Activated T-helper 1 cell treated with Interleukin-2 at 50 U/mL for 16 hours (primary cell): ENCODE measurements at places on chromosomes 4 and X.

DNA sequence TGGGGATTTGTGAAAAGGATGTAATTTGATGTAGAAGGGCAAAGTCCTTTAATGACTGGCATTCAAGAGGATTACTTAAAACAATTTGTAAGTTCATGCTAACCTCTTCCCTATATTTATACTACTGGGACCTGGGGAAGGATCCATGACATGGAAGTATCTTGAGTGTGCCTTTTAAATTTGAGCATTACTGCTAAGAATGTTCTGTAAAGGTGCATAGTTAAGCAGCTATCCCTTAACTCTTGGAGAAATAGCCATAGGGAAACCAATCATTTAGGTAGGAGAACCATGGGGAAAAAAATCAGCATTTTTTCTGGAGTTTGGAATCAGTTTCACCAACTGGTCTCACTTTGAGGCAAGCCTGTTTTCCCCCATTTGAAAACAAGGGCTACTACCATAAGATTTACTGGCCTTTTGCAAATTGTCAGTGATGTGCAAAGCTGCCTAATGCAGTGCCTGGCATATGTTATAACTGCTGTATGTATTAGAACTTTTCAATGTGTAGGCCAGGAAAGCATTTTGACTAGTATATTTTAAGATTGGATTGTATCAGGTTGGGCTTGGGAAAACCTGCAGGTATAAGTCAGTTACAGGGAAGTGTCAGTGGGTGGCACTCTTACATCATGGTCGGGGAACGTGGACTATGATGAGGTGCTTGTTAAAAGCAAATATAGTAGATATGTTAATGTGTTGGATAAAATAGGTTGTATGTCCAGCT is 72.1 kb downstream of the PRSS12 start:
- DNase-seq = peak; percentile 10

GRCh38 chr4:180721356-180721755 is 1521.8 kb upstream of the TENM3 start:
- no peak for DNase-seq

DNA sequence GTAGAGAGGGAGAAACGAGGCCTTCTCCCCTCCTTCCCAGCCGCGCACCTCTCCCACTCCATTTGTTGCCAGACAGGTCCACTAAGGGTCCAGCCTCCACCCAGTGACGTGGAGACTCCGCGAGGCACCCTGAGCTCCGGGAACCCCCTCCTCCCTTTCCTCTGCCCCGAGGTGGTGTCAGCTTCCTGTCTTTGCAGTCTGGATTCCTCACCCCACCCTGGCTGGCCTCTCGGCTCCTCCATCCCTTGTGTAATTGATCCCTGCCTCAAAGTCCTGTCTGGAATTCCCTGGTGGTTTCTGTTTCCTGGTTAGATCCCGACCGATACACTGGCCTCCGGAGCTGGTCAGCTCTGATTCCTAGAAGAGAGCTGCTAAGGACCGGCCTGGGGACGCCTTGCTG is 105.9 kb upstream of the SCOC start:
- DNase-seq = no peak

- DNase-seq = no peak
Measured at GRCh38 chrX:47179928-47180255, 13.7 kb upstream of the UBA1 start.

DNA sequence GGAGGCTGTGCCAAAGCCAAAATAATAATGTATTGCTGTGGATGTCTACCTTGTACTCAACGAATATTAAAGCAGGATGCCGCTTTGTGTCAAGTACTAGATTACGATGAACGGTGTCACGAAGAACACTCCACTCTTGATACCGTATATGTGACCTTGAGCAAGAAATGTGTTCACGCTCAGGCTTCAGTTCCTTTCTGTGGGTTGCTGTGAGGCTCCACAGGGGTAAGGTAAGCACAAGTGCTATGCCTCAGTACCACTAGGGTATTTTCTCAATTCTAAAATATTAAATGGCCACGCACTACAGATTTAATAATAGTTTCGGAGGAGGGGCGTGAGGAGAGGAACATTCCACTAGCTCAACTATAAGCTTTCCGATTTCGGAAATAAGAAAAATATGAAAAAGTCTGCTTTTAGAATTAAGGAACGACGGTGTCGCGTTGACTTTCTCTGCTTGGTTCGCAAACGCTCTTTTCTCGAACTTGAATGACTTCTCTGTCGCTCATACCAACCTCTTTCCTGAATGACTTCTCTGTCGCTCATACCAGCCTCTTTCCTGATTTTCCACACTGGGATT is 607 bp upstream of the SCOC start:
- DNase-seq = no peak

GRCh38 chr4:78687818-78688217 is 88.3 kb upstream of the BMP2K start:
- DNase-seq = no peak

GRCh38 chrX:143455046-143455445 is 62.2 kb downstream of the SPANXN3 start:
- DNase-seq = no peak

- DNase-seq = no peak
Measured at GRCh38 chr4:136706942-136707341, 825.4 kb downstream of the PCDH18 start.

GRCh38 chr4:13470379-13470778 is 13.8 kb downstream of the RAB28 start:
- no peak for DNase-seq

DNA sequence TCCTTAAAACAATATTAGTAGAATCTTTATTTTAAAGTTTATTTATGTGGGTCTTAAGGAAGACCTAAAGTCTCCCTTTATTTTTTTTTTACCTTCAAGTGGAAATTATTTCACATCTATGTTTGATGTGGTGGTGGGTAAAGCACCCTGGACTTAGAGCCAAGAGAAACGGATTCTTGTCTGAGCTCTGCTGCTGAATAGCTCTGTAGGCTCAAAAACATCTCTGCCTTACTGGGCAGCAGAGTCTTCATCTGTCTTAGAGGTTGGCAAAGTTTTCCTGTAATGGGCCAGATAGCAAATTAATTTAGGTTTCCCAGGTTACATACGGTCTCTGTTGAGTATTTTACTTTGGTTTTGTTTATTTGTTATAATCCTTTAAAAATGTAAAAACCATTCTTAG is 136.5 kb downstream of the CEP135 start:
- no peak for DNase-seq

DNA sequence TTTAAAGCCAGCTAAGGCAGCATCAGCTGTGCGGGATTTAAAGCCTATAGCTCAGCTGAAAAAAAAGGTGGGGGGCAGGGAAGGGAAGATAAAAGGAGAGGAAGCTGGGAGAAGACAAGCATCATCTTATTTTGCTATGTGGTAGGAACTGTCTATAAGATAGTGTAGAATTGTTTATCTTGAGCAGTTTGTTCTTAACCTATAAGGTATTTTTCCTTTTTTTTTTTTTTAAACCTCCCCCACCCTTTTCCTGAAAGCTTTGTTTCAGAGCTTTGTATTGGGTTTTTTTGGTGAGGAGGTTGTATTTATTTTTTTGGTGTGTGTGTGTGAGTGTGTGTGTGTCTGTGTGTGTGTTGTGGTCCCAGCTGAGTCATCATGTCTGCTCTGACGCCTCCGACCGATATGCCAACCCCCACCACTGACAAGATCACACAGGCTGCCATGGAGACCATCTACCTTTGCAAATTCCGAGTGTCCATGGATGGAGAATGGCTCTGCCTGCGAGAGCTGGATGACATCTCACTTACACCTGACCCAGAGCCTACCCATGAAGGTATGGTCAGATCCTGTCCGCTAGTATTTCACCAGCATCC is 531 bp downstream of the RUFY3 start:
- peak; percentile 9 for DNase-seq

GRCh38 chrX:120769576-120770341 is 105.9 kb downstream of the CT47B1 start:
- DNase-seq = no peak

- no peak for DNase-seq
Measured at GRCh38 chrX:118729042-118729652, 1.7 kb downstream of the IL13RA1 start.

- DNase-seq = no peak
Measured at GRCh38 chr4:170234800-170235199, 145.0 kb upstream of the AADAT start.

GRCh38 chrX:38151441-38151840 is 69.2 kb downstream of the SRPX start:
- DNase-seq = no peak

DNA sequence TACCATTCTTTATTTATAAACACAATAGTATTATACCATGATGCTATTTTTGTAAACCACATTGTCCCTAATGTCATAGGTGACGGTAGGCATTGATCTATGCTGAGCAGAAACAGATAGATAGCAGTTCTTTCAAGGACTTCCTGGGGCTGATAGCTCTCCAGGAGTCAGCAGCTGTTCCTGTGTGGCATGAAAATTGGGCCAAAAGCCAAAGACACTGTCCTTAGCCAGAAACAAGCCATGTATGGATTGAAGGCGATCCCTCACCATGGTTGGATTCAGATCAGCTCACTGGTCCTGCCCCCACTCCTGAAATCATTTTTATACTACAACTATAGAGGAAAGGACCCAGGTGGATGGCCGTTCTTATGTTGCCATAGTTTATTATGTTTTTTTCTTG is 53.6 kb downstream of the DDX60 start:
- no peak for DNase-seq

- DNase-seq = no peak
Measured at GRCh38 chr4:95250544-95251137, 298.1 kb downstream of the UNC5C start.

DNA sequence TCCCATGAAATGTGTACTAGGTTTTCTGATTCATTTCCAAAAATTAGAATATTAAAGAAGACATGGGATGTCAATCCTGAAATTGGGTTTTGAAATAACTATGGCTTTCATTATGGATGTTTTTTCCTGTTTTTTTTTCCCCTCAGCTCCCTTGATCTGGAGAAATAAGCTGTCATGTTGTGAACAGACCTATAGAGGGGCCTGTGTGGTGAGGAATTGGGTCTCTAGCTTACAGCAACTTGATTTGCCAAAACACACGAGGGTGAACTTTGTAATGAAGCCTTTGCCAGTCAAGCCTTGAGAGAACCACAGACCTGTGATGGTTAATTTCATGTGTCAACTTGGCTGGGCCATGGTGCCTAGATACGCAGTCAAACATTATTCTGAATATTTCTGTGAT is 2413.6 kb downstream of the PCDH7 start:
- DNase-seq = no peak

- DNase-seq = no peak
Measured at GRCh38 chr4:17788956-17789355, 7.5 kb upstream of the FAM184B start.

- DNase-seq = no peak
Measured at GRCh38 chr4:70903291-70903603, 1.1 kb downstream of the MOB1B start.

DNA sequence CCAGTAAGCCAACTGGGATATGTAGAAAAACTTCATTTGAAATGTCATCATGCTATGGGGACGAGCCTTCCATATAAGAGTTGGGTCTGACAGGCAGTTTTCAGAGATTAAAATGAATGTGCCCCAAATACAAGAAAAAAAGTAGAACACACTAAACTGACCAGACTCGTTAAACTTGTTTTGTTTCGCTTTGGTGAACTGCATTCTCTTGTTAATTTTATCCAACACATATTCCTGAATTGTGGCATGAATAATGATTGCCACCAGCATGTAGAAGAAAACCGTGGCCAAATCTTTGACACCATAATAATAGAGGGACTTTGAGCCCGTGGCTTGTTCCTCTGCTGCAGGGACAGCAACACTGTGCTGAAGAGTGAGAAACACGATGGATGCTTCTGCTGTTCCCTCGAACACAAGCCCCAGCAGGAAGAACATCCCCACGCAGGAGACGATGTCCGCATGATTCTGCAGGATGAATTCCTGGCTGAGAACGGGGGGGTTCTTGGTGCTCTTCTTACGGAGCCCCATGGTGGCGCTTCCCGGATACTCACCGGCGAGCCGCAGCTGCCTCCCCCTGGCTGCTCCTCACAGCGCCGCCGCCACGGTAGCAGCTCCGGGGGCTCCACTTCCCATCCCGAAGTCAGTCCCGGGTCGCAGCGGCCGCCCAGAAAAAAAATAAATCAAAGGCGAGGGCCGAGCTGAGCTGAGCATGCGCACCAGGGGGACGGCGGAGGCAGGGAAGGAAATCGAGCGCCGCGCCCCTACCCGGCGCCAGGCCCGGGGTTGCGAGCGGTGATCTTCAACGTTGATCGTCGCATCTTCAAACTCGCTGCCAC is at the start of gene TRAM1L1:
Gene TRAM1L1, minus strand, starts transcription at position 711 of the 836 bp plus-strand sequence. Its CDS starts 183 bp downstream, at position 528.
- DNase-seq = no peak

- no peak for DNase-seq
Measured at GRCh38 chrX:30278365-30278764, 30.8 kb downstream of the NR0B1 start.

- no peak for DNase-seq
Measured at GRCh38 chr4:63105839-63106238, 1303.4 kb downstream of the TECRL start.

DNA sequence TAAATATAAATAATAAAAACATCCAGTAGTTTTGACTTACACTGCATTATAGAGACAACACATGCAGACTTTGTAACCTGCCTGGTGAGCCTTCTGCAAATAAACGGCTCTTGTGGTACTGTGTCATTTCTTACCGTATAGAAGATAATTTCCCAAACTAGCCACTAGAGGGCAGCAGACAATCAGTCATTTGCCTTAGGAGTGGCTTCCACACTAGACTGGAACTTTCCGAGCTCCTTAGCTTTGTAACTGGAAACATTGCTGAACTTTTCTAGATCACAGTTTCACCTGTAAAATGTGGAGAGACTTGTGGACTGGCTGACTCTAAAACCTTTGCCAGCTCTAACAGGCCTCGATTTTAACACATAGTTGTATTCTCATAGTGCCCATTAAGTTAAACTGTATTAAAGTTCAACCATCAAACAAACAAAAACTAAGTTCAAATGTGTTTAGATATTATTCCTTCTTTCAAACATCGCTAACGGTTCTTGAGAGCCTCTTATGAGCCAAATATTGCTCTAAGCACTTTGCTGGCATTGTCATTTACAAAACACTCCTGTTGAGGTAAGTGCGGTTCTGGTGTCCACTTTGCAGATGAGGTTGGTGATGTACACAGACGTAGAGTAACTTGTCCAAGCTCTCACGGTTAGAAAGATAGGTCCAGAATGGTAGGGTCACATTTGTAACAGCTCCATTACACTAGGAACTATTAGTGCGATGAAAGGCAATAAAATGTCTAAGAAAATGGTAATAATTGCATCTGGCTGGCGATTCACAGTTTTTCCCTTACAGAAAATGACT is 345.5 kb downstream of the ANK2 start:
- DNase-seq = peak; percentile 7

GRCh38 chr4:185966997-185967775 is 101.8 kb upstream of the TLR3 start:
- no peak for DNase-seq

- no peak for DNase-seq
Measured at GRCh38 chrX:111052478-111052877, 43.5 kb upstream of the PAK3 start.

DNA sequence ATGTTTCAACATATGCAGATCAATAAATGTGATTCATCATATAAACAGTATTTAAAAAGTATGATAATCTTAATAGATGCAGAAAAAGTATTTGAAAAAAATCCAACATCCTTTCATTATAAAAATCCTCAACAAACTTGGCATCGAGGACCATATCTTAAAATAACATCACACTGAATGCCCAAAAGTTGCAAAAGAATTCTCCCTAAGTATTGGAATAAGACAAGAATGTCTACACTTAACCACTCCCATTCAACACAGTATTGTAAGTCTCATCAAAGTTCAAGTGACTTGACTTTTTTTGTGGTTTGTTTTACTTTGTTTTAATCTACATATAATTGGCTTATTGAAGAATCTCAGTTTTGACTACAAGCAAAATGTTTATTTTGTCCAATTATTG is 779.0 kb upstream of the SLIT2 start:
- no peak for DNase-seq
